ENCODE measurements at places on chromosomes 6 and 20. TPM values are rescaled to one million over a fixed set of nuclear protein-coding genes. Genes with fewer than 3 reads are reported as not detected.

- no peak for DNase-seq
Measured at GRCh38 chr20:22374678-22375590, 209.4 kb downstream of the FOXA2 start.

GRCh38 chr20:12581644-12582289 is 427.0 kb upstream of the SPTLC3 start:
- DNase-seq, result no peak

GRCh38 chr6:5073992-5074391 is 11.1 kb upstream of the PPP1R3G start:
- no peak for DNase-seq

DNA sequence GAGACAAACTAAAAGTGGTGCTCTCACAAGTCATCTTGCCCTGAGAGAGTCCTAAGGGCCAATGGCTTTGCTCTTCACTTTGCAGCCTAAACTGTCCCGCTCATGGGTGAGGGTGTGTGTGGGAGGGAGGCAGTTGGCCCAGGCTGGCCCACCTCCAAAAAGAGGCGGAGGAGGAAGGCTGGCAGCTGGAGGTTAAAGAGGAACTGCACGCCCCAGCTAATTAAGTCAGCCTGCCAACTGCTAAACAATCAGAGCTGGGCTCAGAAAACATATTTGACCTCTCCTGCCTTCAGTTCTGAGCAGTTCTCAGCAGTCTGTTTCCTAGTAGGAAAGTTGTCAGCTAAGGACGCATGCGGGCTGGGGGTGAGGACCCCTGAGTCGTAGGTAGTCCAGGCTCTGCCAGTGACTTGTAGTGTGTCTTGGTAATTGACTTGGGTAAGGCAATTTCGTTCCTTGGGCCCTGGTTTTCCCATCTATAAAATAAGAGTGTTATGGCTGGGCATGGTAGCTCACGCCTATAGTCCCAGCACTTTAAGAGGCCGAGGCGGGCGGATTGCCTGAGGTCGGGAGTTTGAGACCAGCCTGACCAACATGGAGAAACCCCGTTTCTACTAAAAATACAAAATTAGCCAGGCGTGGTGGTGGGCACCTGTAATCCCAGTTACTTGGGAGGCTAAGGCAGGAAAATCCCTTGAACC is 17.0 kb downstream of the GSS start:
- no peak for DNase-seq

Gene CD109
- 13.4 TPM for total RNA-seq

Gene SLC44A4
- total RNA-seq, result 0.84 TPM

Gene OR12D3
- not detected for total RNA-seq

All from omental fat pad (tissue), 4 donors.